DMS153 (cell line): ENCODE measurements at places on chromosomes 2 and 18.

DNA sequence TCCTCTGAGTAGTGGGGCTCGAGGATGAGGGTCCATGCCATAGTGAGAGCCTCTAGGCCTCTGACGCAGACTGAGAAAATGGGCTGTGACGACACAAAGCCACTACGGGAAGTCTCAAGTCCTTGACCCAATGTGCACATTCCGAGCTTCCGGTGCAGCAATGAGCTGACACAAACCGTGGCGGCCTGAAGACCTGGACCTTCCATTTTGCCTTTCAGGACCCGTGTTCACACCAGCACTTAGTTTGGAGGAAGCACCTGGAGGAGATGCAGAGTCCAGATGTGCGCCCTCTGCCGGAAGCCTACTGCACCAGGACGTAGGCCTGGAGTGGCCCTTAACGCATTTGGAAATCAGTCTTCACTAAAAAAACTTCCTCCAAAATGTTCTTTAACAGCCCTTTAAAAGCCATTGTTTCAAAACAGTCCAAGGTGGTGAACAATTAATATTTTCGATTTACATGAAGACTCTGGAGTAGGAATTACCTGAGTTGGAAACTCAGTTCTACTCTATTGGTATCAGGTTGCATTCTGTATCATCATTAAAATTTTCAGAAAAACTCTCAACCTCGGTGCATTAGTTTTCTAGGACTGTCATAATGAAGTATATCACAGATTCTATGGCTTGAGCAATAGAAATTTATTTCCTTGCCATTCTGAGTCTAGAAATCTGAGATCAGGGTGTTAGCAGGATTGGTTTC is 33.9 kb downstream of the BMP10 start:
- no peak for DNase-seq

DNA sequence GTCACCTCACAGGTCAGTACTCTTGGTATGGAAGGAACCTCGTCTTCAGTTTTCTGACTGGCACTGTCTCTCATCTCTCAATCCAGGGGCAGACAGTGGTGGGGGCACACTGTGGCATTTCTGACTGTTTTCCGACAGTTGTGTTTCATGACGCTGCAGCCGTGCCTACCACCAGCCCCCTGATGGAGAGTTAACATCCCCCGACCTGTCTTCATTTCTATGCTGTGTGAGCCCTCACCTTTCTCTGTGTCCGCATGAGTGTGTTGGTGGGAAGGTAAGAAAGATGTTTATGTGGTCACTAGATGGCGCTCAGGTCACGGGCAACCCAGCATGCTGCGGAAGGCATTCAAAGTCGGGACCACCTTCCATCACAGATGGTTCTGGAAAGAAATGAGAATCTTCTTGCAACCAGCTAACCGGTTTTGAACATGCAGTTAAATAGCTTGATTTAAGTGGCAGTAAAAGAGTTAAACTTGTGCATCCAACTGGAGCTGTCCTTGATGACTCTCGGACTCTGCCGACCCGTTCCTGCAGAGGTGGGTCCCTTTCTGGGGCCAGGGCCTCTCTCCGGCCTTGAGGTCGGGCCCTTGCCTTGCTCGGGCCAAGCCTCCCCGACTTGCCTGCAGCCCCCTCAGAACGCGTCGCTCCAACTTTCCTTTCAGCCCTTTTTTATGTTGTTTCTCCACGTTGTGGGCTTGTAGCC is 92.4 kb downstream of the DYSF start:
- peak; percentile 43 for DNase-seq

GRCh38 chr18:63317556-63317946 is 2.0 kb downstream of the BCL2 start:
- no peak for DNase-seq

- DNase-seq = no peak
Observed at GRCh38 chr2:234427081-234428061, 69.5 kb downstream of the ARL4C start.
